ENCODE measurements at places on chromosomes 1 and 21.

DNA sequence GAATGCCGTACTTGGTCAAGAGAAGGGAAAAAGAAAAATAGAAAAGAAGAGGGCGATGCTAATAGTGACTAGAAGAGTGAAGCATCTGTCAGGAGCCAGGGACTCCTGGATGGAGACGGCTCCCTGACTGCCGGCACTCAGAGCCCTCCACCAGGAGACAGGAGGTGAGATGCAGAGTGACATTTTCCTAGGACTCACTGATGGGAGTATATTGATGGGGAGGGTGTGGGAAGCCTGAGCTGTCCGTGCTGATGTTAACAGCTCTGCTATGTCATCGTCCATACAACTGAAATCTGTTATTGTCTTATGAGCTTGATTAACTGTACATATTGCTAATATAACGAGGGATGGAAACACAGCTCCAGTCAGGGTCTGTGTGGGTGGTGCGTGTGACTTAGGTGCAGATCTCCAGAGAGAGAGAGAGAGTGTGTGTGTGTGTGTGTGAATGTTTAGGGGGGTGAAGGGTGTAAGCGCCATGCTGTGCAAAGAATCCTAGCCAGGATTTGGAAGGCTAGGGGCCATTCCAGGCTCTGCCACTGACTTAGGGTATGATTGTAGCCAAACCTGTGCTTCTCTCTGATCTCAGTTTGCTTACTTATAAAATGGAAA lies 123.0 kb upstream of the KLHDC7A start:
- DNase-seq, result no peak

GRCh38 chr1:23433122-23433521 lies 8.6 kb upstream of the TCEA3 start:
- DNase-seq, result no peak

GRCh38 chr1:226638001-226638601 lies 89.5 kb downstream of the STUM start:
- no peak for DNase-seq

DNA sequence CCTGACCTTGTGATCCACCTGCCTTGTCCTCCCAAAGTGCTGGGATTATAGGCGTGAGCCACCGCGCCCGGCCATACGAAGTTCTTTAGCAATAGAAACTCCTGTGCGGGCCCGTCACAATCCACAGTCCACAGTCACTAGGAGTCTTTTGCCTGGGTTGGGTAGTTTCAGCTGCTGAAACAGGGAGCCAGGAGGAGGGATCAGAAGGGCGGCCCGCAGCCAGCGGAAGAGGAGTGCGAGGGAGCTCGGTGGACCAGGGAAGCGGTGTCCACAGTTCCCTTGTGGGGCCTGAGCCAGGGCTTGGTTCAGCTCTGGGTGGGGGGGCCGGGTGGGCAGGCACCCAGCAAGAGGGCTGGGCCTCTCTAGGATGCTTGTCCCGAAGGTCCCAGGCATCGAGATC lies 17.9 kb upstream of the HSPG2 start:
- DNase-seq, result no peak

DNA sequence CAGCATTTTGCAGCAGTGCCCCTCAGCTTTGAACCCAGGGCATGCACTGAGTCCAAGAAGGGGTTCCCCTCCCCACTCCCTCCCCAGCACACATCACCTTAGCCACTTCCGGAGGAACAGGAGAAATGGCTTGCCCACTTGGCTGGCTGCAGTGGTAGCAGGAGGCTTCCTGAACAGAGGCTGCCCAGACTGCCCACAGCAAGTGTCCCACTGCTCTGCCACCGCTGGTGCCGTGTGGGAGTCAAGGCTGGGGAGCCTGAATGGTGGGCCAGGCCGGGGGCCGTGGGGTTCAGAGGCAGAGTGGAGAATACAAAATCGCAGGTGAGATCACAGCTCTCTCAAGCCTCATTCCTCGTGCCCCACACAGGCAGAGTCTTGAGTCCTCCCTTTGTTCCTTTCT lies 34.5 kb downstream of the CD247 start:
- DNase-seq, result no peak

DNA sequence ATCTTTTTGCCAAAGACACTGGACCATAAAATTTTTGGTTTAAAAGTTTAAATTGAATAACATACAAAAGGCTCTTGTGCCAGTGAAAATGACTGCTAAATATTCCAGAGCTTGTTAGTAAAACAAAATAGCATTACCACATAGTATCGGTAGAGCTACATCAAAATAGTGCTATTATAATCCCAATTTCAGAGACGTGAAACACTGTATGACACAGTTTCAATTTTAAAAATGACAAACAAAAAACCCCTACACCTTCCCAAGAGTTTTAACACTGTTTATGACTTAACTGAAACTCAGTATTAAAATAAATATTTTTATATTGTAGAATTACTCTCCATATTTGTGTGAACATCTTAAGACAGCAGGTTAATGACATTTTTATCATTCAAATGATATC lies 7.0 kb downstream of the SLC30A1 start:
- DNase-seq, result no peak

DNA sequence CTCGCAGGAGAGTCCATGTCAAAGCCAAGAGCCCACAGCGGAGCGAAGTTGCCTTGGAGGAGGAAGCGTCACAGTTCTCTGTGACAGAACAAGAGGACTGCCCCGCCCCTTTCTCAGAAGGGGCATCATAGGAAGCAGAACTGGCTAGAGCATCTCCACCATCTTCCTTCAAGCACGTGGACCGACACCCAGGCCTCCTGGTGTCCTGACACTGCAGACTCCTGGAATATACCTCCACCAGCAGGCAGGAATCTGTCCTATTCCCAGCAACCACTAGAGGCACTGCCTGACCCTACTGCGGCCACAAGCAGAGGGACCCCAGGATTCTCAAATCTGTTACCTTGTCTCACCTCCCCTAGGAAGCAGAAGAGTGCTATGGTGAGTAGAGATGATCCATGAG lies 37.8 kb downstream of the GPA33 start:
- DNase-seq, result no peak

DNA sequence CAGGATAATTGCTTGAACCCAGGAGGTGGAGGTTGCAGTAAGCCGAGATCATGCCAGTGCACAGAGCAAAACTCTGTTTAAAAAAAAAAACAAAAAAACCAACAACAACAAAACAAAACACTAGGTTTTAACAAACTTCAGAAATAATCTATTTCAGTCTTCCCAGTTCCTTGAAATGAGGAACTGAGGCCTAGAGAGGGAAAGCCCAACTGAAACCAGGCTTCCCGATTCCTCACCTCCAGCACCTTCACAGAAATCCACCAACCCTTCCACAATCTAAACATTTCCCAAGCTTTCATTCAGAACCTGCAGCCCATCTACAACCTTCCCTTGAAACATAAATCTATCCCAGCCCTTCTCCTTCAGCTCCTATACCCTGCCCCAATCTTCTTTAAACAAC lies 612 bp upstream of the CD52 start:
- no peak for DNase-seq

DNA sequence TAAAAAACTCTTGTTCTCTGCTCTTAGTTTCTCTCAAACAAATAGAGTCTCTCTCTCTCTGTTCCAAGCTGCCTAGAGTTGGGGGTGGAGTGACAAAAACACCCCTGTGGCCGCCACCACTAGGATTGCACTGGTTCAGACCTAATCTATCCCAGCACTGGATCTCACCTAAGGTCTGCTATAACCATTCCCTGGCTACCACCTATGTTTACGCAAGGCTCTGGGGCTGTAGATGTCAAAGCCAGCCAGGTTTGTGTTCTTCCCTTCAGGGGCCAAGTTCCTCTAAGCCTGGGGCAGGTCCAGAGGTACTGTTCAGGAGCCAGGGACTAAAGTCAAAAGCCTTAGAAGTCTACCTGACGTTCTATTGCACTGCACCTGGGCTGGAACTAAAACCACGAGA lies 12.8 kb upstream of the CYP2J2 start:
- DNase-seq, result no peak

DNA sequence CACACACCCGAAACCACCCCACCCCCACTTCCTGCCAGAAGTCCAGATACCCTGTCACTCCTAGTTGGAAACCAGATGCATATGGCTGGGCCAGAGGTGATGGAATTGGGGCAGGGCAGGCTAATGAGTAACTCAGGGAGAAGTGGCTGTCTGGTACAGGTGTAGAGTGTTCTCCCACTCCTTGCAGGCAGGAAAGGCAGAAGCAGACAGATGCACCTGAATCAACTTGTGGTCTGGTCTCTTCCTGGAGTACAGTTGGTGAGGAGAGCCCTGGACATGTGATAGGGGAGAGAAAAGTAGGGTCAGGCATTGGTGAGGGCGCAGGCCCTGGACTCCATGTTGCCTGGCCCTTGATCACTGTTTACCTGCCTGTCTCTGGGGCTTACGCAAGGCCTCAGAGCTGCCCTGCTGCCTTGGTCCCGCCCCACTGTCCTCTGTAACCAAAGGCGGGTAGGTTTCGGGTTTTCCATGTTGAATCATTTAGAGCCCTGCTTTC lies 2.5 kb downstream of the CGN start:
- DNase-seq, result no peak

DNA sequence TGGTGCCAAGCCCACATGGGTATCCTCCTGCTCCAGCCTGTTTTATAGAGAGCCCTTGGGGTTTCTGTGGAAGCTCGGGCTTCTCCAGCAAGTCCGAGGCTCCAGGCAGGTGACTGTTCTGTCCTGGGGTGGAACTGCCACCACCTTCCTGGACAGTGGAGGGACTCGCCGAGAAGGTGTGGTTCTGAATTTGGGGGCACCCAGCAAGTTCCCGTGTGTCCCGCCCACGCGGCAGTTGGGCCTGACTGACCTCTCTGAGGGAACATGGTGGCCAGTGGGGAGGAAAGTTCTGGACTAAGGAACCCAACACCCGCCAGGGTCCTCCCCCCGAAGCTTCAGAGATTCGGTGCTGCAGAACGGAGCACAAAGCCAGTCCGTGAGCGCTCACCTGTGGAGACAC lies 158.1 kb upstream of the C1orf174 start:
- DNase-seq, result no peak

GRCh38 chr1:156901966-156902915 lies 8.7 kb downstream of the PEAR1 start:
- DNase-seq, result no peak

DNA sequence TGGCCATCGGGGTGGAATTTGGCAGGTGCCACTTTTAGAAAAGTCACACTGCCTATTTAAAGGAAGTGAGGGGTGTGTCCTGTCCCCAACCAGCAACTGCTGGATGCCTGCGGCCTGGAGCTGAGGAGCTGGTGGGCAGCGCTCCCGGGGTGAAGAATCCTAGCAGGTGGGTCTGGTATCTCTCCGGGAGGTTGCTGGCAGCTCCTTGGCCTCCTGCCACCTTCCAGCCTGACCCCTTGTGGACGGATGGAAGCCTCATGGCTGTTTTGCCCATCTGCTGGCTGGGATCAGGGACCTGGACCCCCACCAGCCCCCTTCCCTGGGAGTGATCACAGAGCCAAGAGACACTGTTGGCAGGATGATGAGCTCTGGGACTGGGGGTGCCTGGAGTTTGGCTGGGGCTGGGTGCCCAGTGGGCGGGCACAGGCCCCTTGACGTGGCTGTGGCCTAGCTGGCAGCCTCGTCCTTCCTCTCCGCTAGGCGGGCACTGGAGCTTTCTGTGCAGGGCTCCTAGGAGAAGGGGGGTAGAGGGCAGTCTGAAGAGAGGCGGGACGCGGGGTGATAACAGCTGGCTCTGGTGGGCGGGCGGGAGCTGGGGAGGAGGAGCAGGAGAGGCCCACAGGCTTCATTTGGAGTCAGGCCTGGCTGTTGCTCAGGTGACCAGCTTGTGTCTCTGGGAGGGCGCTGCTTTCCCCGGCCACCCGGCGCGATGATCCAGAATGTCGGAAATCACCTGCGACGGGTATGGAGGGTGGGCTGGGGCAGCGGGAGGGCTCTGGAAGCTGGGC lies at the start of gene ACOT11:
Gene ACOT11 (plus strand): TSS at position 628 of the 788 bp plus-strand sequence. CDS start 82 bp downstream, at position 710.
- no peak for DNase-seq

- DNase-seq, result peak; percentile 35
Measured at GRCh38 chr1:31617916-31618746, 642 bp downstream of the HCRTR1 start.

DNA sequence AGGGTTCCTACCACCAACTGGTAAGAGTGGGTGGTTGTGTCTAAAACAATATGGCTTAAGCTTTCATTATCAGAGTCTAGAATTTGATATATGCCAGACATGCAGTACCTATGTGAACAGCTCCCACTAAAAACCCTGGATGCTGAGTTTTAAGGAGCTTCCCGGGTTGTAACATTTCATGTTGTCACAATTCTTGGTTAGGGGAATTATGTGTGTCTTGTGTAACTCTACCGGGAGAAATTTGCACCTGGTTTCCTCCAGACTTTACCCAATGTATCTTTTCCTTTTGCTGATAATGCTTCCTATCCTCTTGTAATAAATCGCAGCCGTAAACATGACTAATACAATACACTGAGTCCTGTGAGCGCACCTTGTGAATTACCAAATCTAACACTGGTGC lies 48.3 kb downstream of the ARID4B start:
- DNase-seq, result no peak

DNA sequence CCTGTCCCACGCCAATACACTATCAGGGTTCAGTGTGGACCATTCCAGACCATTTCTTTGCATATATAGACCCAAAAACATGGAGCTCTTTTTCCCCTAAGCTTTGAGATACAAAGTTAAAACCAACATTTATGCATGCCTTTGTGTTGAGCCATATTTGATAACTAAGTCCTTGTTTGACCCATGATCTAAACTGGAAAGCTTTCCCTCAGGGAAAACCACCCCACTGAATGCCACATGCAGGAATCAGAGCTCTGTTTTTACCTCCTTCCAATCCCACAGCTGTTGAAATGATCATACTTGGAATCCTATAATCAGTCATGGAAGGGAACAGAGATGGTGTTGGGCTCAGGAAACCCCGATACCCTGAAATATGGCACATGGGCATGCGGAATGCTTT lies 14.8 kb upstream of the SLC45A1 start:
- no peak for DNase-seq

DNA sequence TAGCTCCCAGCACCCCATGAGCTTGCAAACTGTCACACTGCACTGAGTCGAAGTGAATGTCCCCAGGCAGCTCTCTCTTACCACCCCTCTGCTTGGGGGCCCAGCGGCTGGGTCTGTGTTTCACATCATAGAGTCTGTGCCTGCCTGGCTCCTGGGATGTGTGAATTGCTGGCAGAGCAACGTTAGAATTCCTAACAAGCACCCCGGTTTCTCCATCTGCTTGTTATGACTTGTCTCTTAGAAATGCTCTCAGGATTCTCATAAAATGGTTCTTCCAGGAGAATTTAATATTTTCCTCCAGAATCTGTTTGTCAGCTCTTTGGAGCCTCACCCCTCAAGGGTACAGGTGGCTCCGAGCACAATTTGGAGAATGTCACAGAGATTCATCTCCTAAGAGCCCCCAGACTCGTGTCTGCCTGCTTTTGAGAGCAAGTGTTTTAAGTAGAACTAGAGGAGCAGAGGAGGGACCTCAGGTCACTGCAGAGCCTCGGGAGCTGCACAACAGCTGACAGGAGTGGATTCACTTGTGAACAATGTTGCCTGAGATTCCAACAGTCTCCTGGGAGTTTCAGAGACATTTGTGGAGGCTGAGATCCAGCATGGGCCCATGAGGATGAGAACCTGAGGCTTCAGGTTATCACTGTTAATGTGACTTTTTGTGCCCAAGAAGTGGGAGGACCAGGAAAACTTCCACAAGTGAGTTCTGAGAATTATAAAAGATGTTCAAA lies 131.5 kb downstream of the KCNJ6 start:
- no peak for DNase-seq

Data from CD4-positive, alpha-beta T cell treated with Interleukin-4 for 1 hour (primary cell).